ENCODE measurements at places on chromosomes 12 and 14.

- DNase-seq = no peak
Observed at GRCh38 chr12:4178424-4179170, 95.0 kb upstream of the CCND2 start.

DNA sequence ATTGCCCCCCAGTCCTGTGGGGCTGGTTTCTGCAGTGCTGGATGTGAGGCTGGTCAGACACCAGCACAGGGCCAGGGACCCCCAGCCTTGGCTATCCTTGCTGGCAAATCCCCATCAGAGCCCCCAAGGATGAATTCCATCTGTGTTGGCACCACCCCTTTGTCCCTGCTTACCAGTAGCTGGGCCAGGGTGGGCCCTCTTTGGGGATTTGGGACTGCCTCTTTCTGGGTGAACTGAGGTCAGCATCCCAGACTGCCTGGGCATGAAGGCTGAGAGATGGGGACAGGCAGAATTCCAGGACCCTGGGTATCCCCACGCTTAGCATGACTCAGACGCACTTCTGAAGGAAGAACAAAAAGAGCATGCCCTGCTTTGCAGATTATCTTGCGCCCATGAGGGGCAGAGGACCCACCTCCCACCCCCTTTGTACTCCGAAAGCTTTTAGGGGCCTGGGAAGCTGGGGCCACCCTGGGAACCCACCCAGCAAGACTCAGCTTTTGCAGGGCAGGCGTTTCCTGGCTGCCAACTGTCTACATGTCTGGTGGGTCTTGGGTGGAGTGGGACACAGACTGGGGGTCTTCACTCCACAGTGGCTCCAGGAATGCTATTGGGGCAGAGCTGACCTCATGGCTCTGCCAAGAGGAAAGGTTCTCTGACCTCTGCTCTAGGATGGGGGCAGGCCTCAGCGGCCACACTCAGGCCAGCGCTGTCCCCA, 26.8 kb downstream of the RFLNA start:
- DNase-seq = no peak

- DNase-seq = peak; percentile 84
Observed at GRCh38 chr12:81450920-81451739, 308.0 kb downstream of the PPFIA2 start.

DNA sequence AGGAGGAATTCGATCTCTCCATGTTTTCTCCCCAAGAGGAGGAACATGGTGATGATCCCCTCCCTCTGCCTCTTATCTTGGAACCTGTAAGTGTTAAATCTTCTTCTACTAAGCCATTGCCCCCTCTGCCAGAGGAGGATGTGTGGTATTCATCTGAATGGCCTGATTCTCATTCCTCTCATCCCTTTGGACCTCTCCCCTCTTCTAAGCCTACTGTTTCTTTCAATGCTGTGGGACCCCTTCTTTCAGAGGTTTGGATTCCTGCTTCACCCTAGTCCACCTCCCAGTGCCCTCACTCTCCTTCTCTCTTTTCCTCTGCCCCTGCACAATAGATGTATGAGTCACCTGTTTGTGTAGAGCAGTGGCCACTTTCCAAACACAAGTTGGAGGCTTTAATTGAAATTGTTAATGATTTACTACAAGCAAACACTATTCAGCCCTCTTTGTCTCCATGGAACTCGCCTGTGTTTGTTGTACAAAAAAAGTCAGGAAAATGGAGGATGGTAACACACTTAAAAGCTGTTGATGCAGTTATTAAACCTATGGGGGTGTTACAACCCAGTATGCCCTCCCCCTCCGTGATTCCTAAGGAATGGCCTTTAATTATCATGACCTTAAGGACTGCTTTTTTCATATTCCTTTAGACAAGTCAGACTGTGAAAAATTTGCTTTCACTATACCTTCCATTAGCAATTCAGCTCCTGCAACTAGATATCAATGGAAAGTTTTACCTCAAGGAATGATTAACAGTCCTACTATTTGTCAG, 192.1 kb upstream of the ALG10B start:
- DNase-seq = no peak

- no peak for DNase-seq
Observed at GRCh38 chr14:105866841-105867321, 340.5 kb downstream of the TMEM121 start.

GRCh38 chr12:12741660-12742059, 24.5 kb downstream of the CDKN1B start:
- DNase-seq = no peak

- DNase-seq = no peak
Observed at GRCh38 chr12:43551279-43551970, 578 bp downstream of the ADAMTS20 start.

- no peak for DNase-seq
Observed at GRCh38 chr12:94263011-94263811, 114.8 kb downstream of the PLXNC1 start.

DNA sequence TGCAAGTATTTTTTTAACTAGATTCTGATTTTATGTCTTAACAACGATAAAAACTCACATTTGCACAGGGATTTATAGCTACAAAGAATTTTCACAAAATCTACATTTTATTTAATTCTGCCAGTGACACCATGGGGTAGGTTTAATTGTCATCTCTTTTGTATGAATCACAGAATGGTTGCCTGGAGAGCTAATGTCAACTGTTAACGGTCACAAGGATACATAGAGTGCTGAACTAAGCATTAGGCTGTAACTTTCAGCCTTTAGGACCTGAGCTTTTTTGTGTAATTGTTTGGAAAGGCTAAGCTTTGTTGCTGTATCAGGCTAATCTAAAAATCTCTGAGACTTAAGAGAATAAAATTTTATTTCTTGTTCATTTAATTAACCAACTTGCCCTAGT, 465.3 kb upstream of the TBX3 start:
- no peak for DNase-seq

DNA sequence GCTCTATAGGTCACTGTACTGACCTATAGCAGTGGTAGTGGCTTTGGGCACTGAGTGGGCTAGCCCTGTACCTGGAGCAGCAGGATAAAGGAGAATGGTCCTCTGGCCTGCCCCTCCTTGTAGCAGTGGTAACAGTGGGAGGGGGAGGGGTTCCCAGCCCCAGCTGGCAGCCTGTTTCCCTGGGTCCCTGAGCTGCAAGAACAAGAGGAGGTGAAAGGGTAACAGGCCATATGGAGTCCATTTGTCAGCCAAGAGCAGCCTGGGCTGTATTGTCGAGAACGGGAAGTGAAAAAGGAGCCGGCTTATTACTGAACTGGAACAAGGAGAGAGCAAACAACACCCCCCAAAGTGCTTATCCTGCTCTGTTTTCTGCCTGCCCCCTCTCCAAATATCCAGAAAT, 73.8 kb upstream of the SRSF5 start:
- DNase-seq = peak; percentile 86

DNA sequence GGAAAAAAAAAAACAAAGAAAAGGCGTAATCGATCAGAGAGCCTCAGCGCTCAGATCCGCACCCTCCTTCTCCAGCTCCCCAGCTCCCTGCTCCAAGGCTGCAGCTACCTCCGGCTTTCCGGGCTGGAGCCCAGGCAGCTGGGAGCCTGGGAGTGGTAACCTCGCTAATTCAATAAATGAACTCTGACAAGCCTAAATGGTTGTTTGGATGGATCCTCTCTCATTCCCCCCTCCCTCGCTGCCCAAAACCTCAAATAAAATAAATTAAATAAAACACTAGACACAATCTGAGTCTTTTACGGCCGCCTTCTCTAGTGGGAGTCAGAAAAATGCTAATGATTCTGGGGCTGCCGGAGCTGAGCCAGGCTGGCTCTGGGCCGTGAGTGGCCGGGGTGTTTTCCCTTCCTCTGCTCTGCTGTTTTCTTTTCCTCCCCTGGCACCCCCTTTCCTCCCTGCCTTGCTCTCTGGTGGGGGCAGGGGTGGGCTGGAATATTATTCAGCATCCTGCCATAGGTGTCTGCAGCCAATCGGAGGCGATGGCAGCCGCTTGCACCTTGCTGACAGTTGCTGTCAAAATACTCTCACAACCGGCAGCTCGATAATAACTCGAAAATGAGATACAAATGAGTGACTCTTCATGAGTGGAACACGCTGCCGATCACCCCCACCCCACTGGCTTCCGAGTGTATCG, 76.1 kb downstream of the RBM19 start:
- no peak for DNase-seq

- DNase-seq = peak; percentile 47
Observed at GRCh38 chr12:112167718-112168525, 42.6 kb downstream of the TRAFD1 start.

GRCh38 chr12:58896278-58896677, 24.0 kb downstream of the LRIG3 start:
- DNase-seq = peak; percentile 10

DNA sequence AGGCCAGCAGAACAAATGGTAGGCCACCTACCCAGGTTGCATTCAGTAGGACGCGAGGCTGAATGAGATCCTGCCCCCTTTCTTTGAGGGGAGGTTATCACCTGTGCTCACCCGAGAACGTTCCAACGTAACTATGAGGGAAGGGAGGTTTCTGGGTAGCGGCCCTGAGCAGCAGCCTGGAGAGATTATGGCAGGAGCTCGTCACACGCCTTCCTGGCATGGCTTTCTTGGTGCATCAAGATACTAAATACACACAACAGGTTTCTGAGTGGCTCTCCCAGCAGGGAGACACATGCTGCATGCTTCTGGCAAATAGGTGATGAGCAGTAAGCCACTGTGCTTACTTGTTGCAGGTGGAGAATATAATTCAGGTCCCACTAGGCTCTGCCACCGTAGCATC, 147.7 kb downstream of the CALM1 start:
- peak; percentile 10 for DNase-seq

GRCh38 chr14:73234586-73235394, 2.5 kb upstream of the PAPLN start:
- no peak for DNase-seq

GRCh38 chr12:124928095-124928911, 13.9 kb upstream of the UBC start:
- no peak for DNase-seq

GRCh38 chr14:56745097-56745496, 65.2 kb downstream of the OTX2 start:
- DNase-seq = no peak

DNA sequence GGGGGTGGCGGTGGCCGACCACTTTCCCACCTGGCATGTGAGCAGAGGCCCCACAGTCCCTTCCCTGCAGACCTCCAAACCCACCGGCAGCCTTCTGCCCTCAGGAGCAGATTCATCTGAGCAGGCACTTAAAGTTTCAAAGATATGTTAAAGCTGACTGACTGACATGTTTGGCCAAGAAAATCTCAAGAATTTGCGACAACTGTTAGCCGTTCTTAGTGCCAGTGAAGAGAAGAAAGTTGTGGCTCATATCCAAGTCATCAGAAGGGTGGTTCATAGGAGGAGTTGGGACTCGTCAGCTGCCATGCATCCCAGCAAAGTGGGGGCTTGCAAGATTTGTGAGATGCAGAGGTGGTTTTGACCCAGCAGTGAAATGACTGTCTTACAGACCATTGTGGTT, 27.2 kb downstream of the ELK3 start:
- no peak for DNase-seq

DNA sequence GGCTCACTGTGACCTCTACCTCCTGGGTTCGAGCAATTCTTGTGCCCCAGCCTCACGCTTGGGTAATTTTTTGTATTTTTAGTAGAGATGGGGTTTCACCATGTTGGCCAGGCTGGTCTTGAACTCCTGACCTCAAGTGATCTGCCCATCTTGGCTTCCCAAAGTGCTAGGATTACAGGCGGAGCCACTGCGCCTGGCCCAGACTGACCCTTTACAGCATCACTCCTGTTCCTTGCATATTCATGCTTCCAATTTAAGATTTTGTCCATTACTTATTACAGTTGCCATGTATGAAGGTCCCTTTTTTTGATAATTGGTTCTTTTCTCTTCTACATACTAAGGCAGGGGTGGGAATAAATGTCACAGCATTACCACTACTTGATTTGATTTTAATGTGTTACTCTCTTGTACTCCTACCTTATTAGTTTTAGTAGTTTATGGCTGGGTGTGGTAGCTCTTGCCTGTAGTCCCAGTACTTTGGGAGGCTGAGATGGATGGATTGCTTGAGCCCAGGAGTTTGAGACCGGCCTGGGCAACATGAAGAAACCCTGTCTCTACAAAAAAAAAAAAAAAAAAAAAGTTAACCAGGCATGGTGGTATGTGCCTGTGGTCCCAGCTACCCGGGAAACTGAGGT, 46.9 kb downstream of the ADIPOR2 start:
- no peak for DNase-seq

DNA sequence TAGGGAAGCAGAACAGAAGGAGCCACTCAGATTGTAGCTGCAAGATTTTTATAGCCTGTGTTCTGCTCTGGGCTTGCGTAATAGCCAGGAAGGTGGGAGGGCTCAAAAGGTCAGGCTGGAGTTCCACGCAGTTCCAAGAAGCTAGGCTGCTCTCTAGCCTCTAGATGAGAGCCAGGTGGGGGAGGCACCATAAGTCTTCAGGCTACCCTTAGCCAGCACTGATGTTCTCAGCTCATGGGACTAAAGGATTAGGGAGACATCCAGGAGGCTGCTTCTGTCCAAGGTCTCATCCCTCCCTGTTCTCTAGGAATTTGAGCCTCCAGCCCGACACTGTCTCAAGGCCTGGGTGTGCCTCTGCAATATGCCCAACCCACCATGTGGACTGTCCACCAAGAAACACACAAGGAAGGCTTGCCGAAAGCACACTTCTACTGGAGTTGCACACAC, 1.7 kb downstream of the LMBR1L start:
- no peak for DNase-seq

- no peak for DNase-seq
Observed at GRCh38 chr14:89384023-89384422, 33.0 kb downstream of the FOXN3 start.

DNA sequence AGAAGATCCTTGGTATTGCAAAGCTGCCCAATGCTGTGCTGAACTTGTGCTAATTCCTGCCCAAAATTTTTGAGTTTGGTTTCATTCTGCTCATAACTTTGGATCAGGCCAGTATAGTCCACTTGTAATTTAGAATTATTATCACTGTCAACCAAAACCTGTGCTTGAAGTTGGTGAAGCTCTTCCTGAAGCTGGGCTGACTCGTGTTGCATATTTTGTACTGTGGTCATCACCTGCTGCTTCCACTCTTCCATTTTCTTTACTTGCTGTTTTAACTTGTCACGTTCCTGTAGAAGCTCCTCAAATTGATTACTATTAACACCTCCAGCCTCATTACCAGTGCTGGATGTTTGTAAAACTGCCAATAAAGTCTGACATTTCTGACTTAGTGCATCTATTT, 35.8 kb downstream of the TRIP11 start:
- no peak for DNase-seq
